Activated naive CD4-positive, alpha-beta T cell treated with anti-CD3 and anti-CD28 coated beads, Interleukin-2, amount 50 U/mL, for 72 hours (primary cell): ENCODE measurements at places on chromosomes 11 and 22.
A peak's percentile ranks its signal among the peaks of the same experiment; 100 is the strongest.

- DNase-seq: no peak
These were observed 133.5 kb upstream of the ZBED5 start for GRCh38 chr11:10991393-10991792.

- DNase-seq: no peak
These were observed 87.1 kb downstream of the BCR start for GRCh38 chr22:23267226-23268043.

- no peak for DNase-seq
These were observed 23.2 kb upstream of the NAV2 start for GRCh38 chr11:19689281-19690000.

DNA sequence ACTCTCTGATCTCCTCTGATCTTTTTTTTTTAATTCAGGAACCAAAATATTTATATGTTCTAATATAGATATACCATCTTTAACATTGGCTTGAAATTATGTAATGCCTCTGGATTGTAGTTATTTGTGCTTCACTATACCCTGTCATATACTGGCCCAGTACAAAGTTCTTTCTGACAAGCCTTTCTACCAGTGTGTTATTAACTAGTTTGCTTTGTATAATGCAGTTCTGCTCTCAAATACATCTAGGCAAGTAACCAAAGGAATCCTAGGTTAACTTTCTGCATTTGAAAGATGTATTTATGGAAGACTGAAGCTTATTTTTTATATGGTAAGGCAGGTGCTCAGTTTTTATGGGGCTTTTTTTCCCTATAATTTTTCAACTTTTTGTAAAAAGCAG lies 36.1 kb downstream of the ARHGEF12 start:
- no peak for DNase-seq

- DNase-seq: no peak
These were observed 65.5 kb downstream of the BMAL1 start for GRCh38 chr11:13343067-13343466.

GRCh38 chr11:110858547-110858921 lies 146.3 kb upstream of the ARHGAP20 start:
- DNase-seq: no peak

DNA sequence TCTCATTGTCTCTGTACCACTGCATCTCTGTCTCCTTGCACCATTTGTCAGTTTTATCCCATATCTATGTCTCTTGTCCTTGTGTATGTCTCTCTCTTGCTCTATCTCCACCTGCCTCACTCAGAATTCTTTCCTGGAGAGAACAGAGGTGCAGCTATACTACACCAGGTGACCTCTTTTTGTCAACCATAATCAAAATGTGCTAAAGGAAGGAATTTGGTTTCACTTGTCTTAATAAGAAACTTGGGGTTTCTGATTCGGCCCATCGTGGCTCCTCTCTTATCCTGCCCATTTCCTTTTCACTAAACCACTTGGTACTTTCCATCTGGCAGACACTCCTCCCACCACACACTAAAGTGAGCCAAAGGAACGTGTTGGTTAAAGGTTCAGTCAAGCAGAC lies 2.0 kb upstream of the C11orf42 start:
- no peak for DNase-seq

GRCh38 chr11:69321877-69322361 lies 28.0 kb downstream of the MYEOV start:
- peak; percentile 20 for DNase-seq

GRCh38 chr22:28118957-28119631 lies 200.0 kb upstream of the PITPNB start:
- DNase-seq: no peak

DNA sequence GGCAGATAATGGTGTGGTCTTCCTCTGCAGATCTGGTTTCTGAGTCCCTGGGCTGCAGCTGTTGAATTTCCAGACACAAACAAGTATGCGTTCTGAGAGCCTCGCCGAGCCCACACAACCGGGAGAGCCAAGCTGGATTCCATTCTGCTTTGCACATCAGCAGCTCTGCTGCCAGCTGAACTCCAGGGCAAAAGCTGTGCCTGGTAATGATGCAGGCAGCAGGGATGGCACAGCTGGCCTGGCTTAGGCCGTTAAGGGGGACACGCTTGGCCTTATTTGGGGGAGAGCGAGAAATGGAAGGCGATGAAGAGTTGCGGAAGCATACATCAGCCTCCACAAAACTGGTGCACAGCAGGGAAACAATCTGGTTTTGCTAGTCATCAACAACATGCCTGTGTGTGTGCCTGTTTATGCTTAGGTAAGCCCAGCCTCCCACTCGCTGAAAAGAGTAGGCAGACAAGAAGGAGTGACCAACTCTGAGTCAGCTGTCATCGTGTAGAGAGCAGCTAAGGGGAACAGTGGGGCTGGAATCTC lies 25.1 kb downstream of the ADAMTS8 start:
- no peak for DNase-seq

- DNase-seq: no peak
These were observed 26.5 kb downstream of the MYO7A start for GRCh38 chr11:77154381-77155081.

GRCh38 chr11:134332189-134332631 lies 422 bp downstream of the GLB1L2 start:
- no peak for DNase-seq

DNA sequence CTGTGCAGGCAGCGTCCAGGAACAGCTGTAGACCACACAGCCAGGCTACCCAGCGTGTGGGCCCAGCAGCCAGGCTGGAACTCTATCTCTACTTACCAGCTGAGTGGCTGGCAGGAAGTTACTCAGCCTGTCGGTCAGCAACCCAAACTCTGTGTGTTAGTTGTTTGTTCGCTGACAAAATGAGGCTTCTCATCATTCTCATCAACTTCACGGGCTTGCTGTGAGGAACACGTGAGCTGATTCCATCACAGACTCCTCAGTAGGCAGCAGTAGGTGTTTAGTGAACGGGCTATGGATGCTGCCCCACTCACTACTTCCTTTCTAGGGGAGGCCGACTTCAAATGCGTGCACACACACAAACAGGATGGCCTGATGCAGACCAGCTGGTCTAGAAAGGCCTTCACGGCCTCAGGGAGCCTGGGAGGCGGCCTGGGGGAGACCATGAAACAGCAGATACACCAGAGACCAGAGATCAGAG lies 830 bp upstream of the SPDYC start:
- DNase-seq: no peak

- no peak for DNase-seq
These were observed 26.1 kb upstream of the SMIM35 start for GRCh38 chr11:118112711-118113430.

GRCh38 chr22:49240016-49240380 lies 587.7 kb downstream of the BRD1 start:
- DNase-seq: no peak
